ENCODE measurements at places on chromosomes 3 and 15. TPM values are rescaled to one million over a fixed set of nuclear protein-coding genes. Genes with fewer than 3 reads are reported as not detected.

Gene PP2D1
- total RNA-seq, result not detected

Gene FAM174B
- 3.0 TPM for total RNA-seq

- no peak for DNase-seq
These were observed 36.2 kb downstream of the ZPLD1 start for GRCh38 chr3:102471001-102471400.

- no peak for DNase-seq
These were observed 37.9 kb downstream of the AGTR1 start for GRCh38 chr3:148735597-148735996.

DNA sequence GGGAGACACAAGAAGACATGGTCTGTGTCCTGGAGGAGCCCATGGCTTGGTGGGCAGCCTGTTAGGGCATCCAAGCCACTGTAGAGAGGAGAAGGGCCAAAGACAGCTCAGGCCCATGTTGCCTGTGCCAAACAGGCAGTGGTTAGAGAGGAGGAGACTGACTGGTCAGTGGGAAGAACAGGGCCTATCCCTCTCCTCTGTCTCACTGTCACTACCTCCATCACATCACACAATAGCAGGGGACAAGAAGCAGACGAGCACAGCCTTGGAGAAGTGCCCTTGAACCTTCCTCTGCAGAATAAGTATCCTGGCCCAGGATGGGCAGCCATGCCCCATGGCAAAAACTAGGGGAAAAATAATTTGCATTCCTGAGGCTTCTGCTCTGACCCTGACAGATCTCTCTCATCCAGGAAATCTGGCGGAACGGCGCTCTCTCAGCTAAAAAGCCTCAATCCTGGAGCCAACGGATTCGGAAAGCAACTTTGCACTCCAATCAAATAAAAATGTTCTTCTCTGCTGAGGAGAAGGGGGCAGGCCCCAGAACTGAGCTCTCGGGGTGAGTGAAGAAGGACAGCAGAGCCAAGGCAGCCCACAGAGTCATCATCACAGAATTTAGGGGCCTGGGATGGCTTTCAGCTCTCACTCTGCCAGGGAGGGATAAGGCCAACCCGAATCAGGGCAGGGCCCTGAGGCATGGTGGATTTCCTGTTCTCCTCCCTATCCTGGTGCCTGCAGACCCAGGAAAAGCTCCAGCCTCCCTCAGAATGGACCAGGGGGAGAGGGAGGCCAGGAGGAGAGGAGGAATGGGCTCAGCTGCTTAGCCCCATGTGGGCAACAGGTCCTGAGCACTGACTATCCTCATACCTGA is 1.6 kb downstream of the SHF start:
- DNase-seq, result no peak

- DNase-seq, result no peak
These were observed 63.9 kb upstream of the RNU6-1 start for GRCh38 chr15:67903708-67904107.

DNA sequence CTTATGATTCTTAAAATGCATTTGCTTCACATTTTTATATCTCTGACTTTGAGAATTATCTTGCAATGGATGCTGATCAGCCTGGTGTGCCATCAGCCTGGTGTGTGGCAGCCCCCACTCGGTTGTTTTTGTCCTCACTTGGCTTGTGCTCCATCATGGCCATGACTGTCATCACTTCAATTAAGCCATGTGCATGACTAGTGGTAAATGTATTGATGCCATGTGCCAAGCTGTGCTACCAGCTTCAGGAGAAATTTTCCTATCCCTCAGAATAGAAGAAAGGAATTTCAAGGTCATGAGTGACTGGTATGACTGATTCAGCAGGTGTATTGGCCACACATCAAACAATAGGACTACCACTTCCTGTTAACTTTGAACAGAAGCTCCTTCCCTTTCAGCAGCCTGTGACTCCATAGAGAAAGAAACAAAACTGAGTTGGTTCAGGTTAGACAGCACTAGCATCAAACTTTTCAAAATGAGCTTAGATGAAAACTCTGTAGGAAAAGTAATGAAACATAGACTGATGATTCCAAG is 251.7 kb downstream of the GRM7 start:
- DNase-seq, result no peak

DNA sequence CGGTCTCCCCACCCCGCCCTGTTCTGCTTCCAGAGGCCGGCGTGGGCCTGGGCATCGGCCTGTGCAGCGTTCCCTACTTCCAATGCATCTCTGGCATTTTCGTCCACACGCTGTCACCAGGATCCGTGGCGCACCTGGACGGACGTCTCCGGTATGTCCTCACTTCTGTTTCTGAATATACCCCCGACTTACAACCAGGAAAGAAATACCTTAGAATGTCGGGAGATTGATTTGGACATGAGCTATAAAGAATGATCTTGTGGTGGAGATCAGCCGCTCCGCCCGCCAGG is 41.4 kb downstream of the STARD5 start:
- no peak for DNase-seq

GRCh38 chr3:64187065-64187959 is 38.0 kb downstream of the PRICKLE2 start:
- no peak for DNase-seq

DNA sequence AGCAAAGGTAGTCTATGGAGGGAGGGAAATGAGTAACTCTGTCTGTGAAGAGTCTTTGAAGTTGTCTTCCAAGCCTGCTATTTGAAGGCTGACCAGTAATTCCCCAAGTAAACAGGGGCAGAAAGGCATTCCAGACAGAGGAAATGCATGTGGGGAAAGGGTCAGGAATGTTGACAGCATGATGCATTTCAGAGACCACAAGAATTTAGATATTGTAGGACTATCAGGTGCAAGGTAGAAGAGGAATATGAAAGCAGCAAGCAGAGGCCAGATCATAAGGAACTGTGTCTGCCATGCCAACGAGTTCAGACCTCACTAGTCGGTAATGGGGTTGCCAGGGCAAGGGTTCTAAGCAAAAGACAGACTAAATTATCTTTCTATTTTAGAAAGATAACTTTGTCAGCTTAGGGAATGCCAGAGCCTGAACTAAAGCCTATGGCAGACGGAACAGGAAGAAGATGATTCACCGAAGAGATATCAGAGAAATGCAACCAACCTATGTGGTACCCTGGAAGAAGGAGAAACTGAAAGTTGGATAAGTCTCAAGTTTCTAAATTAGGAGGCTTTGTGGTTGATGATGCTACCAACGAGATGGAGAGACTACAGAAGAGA is 327.0 kb upstream of the RORA start:
- DNase-seq, result no peak

- no peak for DNase-seq
These were observed 399.4 kb downstream of the SHQ1 start for GRCh38 chr3:72448858-72449257.

DNA sequence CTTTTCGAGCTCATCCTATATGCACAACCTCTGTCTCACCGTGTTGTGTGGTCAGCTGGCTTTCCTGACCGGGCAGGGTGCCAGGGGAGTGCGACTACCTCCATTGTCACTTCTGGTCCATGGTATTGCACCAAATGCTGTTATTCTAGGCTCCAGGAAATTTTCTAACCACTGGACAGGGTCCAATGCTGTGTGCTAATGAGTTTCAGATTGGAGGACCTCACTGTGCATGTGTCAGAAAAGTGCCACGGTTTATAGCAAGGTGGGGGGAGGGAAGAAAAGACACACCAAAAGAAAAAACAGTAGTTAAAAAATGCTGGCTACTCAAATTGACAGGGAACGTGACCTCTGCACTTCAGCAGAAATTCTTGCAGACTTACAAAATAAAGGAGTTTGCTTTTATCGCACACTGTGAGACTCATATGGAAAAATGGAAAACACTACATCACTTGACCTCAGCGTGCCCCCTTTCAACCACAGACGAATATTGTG is 480.1 kb downstream of the FOXP1 start:
- DNase-seq, result no peak

- DNase-seq, result peak; percentile 28
These were observed 10.7 kb downstream of the H1-8 start for GRCh38 chr3:129553719-129554118.

- DNase-seq, result no peak
These were observed 294.2 kb upstream of the COL8A1 start for GRCh38 chr3:99344216-99344615.

DNA sequence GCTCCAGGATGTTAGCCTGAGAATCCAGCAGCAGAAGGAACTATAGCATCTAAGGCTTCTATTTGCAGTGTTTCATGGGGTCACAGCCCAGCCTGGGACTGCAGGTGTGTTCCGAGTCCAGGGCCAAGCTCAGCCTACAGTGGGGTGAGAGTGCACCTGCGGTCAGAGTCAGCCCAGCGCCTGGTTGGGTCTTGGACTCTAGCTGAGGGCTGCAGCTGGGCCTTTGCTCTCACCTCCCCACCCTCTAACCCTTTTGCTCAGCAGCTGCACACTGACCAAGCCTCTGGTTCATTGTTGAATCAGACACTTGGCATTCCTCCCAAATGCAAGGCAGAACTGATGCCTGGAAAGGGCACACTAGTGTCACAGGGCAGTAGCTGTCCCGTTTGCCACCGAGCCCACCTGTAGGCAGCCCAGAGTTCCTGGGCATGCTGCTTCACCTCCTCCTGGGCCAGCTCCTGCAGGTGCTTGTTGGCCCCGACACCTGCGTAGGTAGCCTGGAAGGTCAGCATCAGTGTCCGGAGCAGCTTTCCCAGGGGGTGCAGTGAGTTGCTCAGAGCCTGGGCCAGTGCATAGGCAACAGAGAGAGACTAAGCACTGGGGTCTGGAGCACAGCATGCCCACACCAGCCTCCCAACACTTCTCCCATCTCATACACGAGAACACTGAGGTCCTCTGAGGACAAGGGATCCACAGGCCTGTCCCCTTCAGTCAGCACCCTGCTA is 17.5 kb downstream of the ALS2CL start:
- no peak for DNase-seq
